Cardiac fibroblast (primary cell): ENCODE measurements at places on chromosomes 2 and 18.

DNA sequence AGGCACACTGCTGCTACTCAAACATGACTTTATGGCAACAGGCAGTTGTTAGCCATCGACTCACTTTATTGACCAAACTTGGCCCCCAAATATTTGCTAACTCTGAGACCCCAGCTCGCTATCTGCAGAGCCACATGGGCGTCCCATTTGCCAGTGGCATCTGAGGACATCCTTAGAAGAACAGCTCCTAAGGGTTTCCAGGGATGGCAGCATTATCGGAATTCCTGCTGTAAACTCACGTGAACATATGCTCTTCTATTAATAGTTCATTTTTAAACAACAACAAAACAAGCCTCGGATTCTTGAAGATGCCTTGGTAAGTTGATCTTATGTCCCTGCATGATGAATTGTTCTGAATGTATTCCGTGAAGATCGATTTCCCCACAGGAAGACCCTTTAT is 181.0 kb downstream of the LDLRAD4 start:
- no peak for DNase-seq

DNA sequence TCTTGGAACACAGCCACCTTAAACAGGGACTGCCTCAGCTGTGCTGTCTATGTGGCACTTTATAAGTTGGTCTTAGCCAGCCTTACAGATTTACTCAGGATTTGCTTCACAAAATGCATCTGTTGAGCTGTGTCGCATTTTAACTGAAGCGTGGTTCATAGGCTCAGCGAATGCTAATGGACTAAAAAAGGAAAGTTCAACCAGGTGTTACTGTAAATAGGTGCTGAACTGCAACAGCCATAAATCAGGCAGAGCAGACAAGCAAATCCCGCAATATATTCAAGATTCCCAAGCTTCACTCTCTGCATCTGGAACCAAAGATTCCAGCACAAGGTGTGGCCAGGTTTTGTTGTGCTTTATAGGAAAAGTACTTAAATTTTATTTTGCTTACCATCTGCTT is 130.0 kb downstream of the EPHA4 start:
- no peak for DNase-seq

- no peak for DNase-seq
Observed at GRCh38 chr18:32588191-32588590, 117.5 kb upstream of the GAREM1 start.

DNA sequence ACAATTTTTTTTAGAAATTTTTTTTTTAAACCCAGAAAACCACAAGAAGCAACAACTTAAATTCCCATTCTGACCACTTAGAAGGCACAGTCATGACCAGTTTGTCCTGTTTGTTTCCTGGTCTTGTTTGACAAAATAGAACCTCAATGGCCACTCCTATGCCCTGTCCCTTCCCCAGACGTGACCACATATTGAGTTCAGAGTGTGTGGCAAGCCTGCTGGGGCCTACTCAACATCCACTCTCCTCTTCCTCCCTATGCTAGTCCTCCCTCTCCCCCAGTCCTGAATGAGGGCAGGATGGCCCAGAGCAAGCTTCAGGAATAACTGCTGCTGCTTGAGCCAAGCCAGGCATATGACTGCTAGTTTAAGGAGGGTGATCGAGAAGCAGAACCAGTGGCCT is 89.6 kb downstream of the PRELID3A start:
- no peak for DNase-seq

- DNase-seq: peak; percentile 77
Observed at GRCh38 chr2:146579147-146579930, 1265.5 kb upstream of the ACVR2A start.

DNA sequence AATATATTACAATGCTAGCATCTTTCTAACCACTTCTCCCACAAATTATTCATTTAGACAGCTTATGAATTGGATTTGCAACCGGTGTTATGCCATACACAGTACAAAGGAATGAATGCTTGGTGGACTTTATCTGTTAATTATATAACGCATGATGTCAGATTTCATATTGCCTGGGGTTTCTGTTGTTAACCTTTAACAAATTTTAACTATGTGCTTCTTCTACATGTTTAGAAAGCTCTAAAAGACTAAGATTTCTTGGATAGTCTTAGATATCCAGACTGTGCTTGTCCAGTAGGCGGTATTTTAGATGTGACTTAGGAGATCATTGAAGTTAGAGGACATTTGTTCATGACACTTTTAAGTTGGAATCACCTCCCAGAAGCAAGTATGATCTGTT is 976.3 kb downstream of the TMEM182 start:
- DNase-seq: no peak

- DNase-seq: no peak
Observed at GRCh38 chr2:70775141-70775540, 7.1 kb upstream of the ADD2 start.

GRCh38 chr2:241125626-241126025 is 23.5 kb upstream of the MTERF4 start:
- no peak for DNase-seq

DNA sequence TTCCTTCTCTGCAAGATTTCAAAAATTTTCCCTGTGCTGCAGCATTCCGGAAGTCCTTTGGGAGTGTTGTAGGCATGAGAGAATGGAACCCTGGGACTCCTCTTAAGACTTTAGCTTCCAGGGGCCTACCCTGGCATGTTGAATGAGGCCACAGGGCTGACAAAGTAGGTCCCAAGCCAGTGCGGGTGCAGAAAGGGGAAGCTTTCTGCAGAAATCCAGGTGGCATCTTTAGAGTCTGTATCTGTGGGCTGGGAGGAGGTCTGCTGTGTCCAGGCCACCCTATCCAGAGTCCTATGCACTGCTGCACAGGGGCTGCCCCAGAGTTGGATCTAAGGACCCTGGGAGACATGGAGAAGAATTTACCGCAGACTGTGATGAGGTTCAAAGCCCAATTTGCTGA is 1.9 kb upstream of the SIX2 start:
- DNase-seq: no peak

DNA sequence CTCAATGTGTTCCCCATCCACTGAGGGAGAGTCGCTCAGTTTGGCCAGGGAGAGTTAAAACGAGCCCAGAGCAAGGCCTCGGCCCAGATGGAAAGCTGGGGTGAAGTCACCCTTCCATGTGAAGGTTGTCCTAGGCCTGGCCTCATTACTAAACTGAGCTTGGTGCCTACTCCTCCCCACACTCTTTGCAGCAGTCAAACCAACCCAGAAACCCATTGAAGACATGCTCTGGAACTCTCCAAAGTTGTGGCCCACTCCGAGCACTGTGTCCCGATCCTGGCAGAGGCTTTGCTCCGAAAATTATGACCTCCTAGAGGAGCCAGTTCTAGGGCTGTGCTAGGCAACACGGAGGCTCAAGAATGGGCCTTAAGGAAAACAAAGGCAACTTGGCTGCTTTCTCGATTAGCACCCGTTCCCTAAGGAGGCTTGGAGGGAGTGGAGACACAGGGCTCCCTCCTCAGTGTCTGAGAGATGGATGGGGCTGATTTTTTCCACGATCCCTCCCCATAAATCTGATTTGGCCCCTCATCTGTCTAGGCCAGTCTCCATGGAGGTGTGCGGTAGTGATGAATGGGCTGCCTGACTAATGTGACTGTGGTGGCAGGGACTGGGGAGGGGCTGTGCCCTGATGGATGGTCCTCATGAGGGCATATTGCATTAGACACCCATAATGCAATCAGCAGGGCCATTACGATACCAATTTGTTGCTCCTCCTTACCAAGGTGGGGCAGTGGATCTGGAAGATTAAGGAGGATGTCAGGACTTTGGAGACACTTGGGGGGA is 11.7 kb upstream of the CYP26B1 start:
- DNase-seq: no peak

GRCh38 chr2:128421286-128421685 is 102.6 kb upstream of the HS6ST1 start:
- no peak for DNase-seq
